ENCODE measurements at places on chromosomes 5 and 9.

- no peak for DNase-seq
Observed at GRCh38 chr5:17839848-17840247, 205.6 kb downstream of the TAF11L14 start.

- no peak for DNase-seq
Observed at GRCh38 chr5:125232779-125233230, 486.4 kb upstream of the ZNF608 start.

GRCh38 chr5:165334201-165334600 lies 1828.8 kb downstream of the MAT2B start:
- no peak for DNase-seq

DNA sequence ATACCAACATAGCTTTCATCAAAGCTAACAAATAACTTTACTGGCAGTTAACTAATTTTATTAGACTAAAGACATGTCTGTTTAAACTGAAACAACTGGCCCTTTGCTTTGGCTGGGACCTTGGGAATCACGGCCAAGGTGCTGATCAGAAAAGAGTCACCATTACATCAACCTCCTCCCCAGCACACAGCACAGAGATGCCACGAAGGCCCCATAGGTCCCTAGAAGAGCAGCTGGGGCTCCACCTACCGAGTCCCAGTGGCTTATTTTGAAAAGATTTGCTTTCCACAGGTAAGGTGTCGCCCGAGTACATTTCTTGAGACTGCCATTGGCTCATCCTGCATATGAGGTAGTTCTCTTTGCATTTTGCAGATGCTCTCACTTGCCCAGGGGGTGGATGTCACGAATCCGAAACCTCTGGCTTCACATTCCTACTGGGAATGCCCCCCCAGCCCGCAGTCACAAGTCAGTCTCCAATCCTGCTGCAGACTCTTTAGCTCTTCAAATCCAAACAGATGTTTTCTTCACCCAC lies 18.8 kb upstream of the HSD17B3 start:
- no peak for DNase-seq
